ENCODE measurements at places on chromosomes 7 and 10. TPM values are rescaled to one million over a fixed set of nuclear protein-coding genes. Genes with fewer than 3 reads are reported as not detected.

DNA sequence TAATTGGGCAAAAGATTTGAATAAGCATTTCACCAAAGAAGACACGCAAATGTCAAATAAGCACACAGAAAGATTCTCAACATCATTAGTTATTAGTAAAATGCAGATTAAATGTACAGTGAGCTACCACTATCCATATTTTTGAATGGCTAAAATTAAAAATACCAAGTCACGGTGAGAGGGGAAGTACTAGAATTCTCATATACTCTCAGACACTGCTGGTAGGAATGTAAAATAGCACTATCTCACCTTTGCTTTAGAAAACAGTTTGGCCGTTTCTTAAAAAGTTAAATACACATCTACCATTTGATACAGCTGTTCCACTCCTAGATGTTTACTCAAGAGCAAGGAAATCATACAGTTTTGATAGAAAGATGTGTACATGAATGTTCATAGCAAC is 115.8 kb upstream of the CELF2 start:
- no peaks in the 10 kb centered on the region for H3K4me1 ChIP-seq
- no peak for DNase-seq
- no peaks in the 10 kb centered on the region for H3K36me3 ChIP-seq
- H3K27ac ChIP-seq = no peak overlapping the region
- H3K4me3 ChIP-seq = no peak overlapping the region

DNA sequence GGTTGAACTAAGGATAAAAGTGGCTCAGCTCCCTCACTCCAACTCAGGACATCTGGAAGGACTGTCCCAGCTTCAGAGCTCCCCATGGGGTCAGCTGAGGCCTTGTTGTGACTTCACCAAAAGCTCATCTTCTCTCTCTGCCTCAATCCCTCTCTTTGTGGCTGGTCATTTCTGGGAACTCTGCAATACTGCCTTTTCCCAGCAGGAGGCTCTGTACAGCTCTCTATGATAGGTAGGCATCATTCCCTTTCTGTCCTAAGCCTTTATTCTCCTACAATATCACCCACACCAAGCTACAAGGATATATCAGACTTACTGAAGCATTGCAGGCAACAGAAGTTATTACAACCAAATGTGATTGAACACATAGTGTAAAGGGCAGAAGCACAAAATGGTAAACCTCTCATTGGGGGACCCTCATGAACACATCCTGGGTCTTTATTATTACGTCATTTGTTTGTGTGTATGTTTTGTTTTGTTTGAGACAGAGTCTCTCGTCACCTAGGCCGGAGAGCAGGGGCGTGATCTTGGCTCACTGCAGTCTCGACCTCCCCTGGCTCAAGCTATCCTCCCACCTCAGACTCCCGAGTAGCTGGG is 36.7 kb upstream of the PRPS1L1 start:
- no peaks in the 10 kb centered on the region for H3K4me1 ChIP-seq
- DNase-seq = no peak
- H3K27me3 ChIP-seq = no peaks in the 10 kb centered on the region

DNA sequence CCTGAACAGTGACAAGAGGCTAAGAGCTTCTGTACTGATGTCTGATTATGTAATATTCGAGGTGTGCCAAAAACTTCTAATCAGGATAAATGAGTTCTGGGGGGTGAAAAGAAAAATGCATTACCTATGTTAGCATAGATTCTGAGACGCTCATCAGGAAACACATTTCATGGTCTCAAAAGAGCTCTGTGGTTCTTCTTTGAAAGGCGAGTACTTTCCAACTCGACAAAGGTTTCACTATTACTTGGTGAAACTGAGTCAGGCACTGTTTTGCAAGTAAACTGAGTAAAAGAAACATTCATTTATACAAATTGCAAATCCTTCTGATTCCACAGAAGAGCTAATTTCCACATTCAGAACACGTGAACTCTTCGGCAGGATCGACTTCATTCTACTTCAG is 523.2 kb downstream of the GATA3 start:
- H3K27me3 ChIP-seq = peaks cover 7% of the 10 kb centered on the region
- H3K36me3 ChIP-seq = no peaks in the 10 kb centered on the region
- no peak overlapping the region for H3K4me3 ChIP-seq
- H3K4me1 ChIP-seq = peaks cover 11% of the 10 kb centered on the region
- DNase-seq = no peak

GRCh38 chr7:24601600-24601999 is 28.3 kb downstream of the PALS2 start:
- DNase-seq = no peak
- peaks cover 19% of the 10 kb centered on the region for H3K36me3 ChIP-seq
- H3K27ac ChIP-seq = peak overlapping the region; percentile 48

Gene CLCN1
- total RNA-seq = 0.06 TPM

DNA sequence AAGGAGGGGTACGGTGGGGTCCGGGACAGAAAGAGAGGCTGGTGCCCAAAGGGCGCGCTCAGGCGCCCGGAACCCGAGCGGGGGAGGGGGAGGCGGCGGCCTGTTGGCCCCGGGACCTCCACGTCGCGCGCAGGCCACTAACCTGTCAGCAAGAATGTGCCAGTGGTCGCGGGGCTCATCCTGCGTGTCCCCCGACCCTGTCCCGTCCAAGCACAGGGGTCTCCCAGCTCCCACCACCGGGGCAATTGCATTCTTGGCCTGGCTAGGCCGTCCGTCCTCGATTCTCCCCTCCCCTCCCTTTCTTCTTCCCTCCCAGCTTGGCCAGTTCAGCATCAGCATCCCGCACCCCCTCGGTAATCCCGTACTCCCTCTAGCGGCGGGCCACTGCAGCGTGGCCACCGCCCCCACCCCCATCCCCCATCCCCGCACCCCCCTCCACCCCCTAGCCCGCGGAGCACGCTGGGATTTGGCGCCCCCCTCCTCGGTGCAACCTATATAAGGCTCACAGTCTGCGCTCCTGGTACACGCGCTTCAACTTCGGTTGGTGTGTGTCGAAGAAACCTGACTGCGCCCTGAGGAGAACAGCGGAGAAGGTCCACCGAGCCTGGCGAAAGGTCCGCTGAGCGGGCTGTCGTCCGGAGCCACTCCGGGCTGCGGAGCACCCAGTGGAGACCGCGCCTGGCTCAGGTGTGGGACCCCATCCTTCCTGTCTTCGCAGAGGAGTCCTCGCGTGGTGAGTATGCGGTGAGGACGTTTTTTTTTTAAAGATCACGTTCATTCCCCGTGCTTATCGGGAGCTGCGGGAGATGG is at the start of gene SGCE:
Gene SGCE (minus strand): TSS at position 286 of the 810 bp plus-strand sequence. CDS start 35 bp downstream, at position 251.
- DNase-seq = peak; percentile 25
- H3K4me1 ChIP-seq = peaks cover 23% of the 10 kb centered on the region
- H3K4me3 ChIP-seq = peak within 1 kb of the TSS; percentile 74
- H3K36me3 ChIP-seq = no peaks in the 10 kb centered on the region
- H3K27ac ChIP-seq = peak within 1 kb of the TSS; percentile 89

Gene UTF1
- total RNA-seq = not detected

DNA sequence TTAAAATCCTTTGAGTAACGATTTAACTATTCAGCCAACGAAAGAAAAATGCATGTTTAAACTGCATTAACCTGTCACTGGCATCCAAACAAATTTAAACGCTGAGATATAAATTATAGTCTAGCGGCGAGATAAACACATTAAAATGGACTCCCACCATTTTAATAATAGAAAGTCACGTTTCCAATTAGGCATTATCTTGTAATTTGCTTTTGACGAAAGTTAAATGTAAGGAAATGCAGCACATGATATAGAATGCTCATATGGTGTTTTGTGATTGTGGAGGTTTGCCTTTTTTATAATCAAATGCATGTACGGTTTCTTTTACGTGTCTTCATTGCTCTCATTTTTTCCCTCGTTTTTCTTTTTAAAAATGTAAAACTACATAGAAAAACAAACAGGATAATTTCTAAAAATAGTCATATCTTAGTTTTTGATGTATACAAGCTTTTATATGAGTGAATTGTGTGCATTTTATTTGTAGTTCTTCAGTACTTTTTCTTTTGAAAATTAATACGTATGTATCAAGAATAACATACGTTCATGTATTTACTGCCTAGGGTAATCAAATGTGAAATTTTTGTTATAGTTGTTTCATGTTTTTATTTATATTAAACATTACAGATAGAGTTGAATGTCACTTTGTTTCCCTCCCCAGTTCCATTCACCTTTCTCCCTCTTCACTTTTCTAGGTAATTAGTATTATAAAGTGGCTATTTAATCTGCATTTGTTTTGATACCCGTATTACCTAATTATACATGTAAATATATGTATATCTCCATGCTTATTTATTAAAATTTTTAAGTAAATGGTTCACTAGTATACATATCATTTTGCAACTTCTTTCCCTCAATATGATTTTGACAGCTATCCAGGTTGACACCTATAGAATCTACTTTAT is 1.1 kb upstream of the KLF14 start:
- H3K27ac ChIP-seq = no peak overlapping the region
- DNase-seq = no peak
- H3K4me1 ChIP-seq = peaks cover 13% of the 10 kb centered on the region
- peaks cover 5% of the 10 kb centered on the region for H3K36me3 ChIP-seq
- peak overlapping the region; percentile 80 for H3K4me3 ChIP-seq

- peaks cover 10% of the 10 kb centered on the region for H3K36me3 ChIP-seq
- H3K27ac ChIP-seq = peak overlapping the region; percentile 19
- peak; percentile 37 for DNase-seq
- no peak overlapping the region for H3K4me3 ChIP-seq
- H3K27me3 ChIP-seq = peaks cover 44% of the 10 kb centered on the region
These were observed 652 bp downstream of the KAZALD1 start for GRCh38 chr10:101062232-101063049.

Gene CNPY1
- total RNA-seq = not detected

GRCh38 chr7:105773030-105773460 is 103.4 kb downstream of the ATXN7L1 start:
- no peak overlapping the region for H3K27ac ChIP-seq
- no peak overlapping the region for H3K4me3 ChIP-seq
- no peaks in the 10 kb centered on the region for H3K27me3 ChIP-seq
- no peaks in the 10 kb centered on the region for H3K36me3 ChIP-seq
- no peaks in the 10 kb centered on the region for H3K4me1 ChIP-seq

Gene FOXI2
- not detected for total RNA-seq

DNA sequence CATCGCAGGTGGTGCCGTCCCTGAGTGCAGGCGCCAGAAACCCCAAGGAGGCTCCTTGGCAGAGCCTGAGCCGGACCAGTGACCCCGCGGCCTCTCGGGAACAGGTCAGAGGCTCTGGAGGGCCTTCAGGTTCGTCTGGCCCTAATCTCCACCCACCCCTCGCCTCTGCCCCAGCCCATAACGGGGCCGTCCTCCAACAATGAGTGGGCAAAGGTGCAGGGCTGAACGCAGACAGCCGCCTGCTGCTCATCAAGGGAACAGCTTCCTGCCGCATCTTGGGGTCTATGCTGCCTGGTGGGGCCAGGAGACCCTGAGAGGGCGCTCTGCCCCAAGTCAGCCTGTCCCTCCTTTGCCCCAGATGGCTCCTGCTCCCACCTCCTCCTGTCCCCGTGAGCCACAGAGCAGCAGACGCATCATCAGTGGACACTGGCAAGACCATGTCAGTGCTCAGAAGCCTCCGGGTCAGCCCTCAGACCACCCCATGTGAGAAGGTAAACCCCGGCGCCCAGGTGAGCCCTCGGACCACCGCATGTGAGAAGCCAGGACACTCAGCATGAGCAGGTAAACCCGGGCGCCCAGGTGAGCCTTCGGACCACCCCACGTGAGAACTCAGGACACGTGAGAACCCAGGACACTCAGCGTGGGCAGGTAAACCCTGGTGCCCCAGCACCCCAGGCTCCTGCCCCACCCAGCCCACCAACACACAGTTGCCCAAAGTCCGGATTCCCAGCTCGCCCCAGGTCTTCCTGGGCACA is 142.0 kb downstream of the PTPRN2 start:
- no peak overlapping the region for H3K4me3 ChIP-seq
- no peaks in the 10 kb centered on the region for H3K27me3 ChIP-seq
- DNase-seq = no peak
- no peaks in the 10 kb centered on the region for H3K4me1 ChIP-seq
- no peak overlapping the region for H3K27ac ChIP-seq
- H3K36me3 ChIP-seq = no peaks in the 10 kb centered on the region

GRCh38 chr10:118708571-118708970 is 46.2 kb downstream of the CACUL1 start:
- no peak overlapping the region for H3K27ac ChIP-seq
- H3K4me3 ChIP-seq = no peak overlapping the region

GRCh38 chr10:3072641-3073360 is 5.5 kb downstream of the PFKP start:
- no peak overlapping the region for H3K4me3 ChIP-seq
- H3K27ac ChIP-seq = peak overlapping the region; percentile 25
- peaks cover 60% of the 10 kb centered on the region for H3K4me1 ChIP-seq

DNA sequence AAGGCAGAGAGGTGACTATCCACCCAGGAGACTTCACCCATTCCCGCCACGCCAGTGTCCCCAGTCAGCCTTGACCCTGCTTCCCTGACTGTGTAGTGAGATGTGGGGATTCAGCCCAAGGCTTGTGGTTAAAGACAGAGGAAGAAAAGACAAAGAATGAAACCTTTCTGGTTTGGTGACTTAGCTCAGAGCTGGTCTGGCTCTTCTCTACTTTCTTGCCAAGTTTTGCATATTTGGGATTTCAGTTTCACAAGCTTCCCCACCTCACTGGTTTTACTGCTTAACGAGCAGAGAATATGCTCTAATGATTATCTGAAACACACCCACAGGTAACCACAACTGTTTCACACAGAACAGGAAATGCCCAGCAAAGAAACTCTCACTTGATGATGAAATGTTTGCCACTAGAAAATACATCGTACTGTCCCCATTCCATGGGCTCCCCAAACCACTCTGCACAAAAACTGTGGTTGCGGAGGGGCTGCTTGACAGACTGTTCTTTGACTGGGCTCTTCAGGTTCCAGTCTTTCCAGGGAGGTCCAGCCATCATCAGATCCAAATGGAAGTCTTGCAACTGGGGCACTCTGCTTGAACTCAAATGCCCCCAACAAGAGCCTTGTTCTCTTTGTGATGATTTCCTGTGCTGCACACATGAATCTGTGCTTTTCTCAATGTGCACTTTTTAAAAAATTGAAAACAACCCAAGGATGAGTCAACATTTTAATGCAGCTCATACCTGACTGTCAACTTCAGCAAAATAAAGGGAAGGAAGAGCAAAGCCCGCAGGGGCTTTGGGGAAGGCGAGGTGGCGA is 95.5 kb downstream of the CTBP2 start:
- H3K36me3 ChIP-seq = no peaks in the 10 kb centered on the region
- H3K27me3 ChIP-seq = peaks cover 17% of the 10 kb centered on the region
- no peak overlapping the region for H3K4me3 ChIP-seq
- DNase-seq = peak; percentile 12
- H3K4me1 ChIP-seq = peaks cover 17% of the 10 kb centered on the region

Gene TMEM229A
- not detected for total RNA-seq

DNA sequence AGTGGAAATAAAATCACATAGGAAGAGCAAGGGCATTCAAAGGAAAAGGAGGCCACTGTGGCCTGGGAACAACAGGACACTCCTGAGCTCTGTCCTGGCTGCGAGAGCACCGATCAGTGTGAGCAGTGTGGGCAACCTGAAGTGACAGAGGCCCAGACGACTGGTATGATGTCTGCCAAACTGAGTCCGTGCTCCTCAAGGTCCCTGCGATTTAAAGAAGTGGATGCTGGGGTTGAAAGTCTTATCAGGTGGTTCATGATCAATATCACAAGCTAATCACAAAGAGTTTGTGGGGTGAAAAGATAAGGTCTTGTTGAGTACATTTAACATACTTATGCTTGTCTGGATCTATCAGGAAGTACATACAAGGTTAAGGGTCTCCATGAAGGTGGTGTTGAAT is 176.5 kb downstream of the ZNF438 start:
- peaks cover 2% of the 10 kb centered on the region for H3K4me1 ChIP-seq
- H3K27ac ChIP-seq = peak overlapping the region; percentile 15
- no peak for DNase-seq
- no peaks in the 10 kb centered on the region for H3K27me3 ChIP-seq
- H3K36me3 ChIP-seq = no peaks in the 10 kb centered on the region
